ENCODE measurements at places on chromosomes 4 and X. TPM values are rescaled to one million over a fixed set of nuclear protein-coding genes. Genes with fewer than 3 reads are reported as not detected.

SSX3 gene
- not detected for total RNA-seq

MAGEA11 gene
- not detected for total RNA-seq

UVSSA gene
- 25.3 TPM for total RNA-seq

- no peak for DNase-seq
These were observed 148.3 kb upstream of the PACRGL start for GRCh38 chr4:20552004-20552403.

RNF212 gene
- total RNA-seq: 3.5 TPM

- DNase-seq: no peak
These were observed 26.2 kb upstream of the TMPRSS11D start for GRCh38 chr4:67909905-67910584.

Data from osteocyte (in vitro differentiated cells).